Panc1 (cell line): ENCODE measurements at places on chromosomes 16 and 17.

DNA sequence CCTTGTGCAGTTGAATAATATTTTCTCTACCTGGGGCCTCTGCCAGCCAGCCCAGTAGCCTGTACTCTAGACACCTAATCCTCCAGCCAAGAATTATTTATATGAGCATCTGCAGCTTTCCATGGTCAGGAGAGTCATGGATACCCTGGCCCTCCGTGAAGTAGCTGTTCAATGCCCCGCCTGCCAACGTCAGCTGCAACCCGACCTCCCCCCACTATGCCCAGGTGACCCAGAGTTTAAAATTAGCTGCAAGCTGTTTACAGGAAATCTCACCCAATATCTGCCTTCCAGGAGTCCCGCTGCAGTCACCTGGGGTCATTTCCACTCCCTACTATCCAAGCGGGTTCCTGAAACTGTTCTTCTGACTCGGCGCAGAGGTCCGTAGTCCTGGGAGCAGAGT lies 12.3 kb downstream of the SDR42E2 start:
- H3K4me1 ChIP-seq = no peaks in the 10 kb centered on the region
- no peak overlapping the region for H3K27ac ChIP-seq
- no peaks in the 10 kb centered on the region for H3K27me3 ChIP-seq

DNA sequence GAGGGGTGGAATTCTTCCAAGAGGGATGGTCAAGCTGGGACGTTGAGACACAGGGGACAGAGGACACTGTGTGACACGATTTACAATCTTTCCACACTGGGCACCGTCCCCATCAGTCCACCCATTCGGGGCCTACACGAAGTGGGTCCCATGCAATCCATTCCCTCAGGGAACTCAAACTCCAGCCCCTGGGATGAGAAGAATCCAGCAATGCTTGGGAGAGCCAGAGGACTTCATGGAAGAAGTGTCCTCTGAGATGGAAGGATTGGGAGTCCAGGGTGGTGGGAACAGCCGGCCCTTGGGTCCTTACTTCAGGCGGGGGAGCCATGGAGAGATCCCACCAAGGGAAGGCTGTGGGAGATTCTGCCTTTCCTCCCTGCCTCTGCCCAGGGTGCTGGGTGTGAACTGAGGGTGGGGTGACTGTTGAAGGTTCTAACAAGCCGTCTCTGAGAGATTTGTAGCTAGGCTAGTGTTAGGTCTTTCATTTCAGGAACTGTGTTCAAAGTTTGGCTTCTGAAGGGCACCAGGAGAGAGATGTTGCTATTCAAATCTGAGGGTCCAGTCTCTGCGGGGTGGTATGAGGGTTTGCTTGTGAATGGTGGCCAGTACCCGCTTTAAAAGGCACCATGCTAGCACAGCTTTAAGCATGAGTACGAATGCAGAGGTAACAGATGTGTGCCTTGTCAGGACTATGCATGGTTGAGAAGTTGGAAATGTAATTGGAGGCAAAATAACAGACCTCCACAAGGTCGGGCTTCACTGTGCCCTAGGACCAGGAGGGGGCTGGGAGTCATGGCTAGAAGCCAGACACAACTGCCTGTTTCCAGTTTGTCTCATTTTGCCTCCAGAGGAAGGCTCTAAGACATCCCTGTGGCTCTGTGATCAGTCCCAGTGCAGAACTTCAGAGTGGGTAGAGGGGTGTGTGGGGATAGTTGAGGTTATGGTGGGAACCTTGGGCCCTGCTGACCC lies 1.9 kb downstream of the ATP1B2 start:
- no peaks in the 10 kb centered on the region for H3K36me3 ChIP-seq
- H3K4me1 ChIP-seq = no peaks in the 10 kb centered on the region; the same call in 1 of the 2 replicates
- H3K27me3 ChIP-seq = peaks cover 2% of the 10 kb centered on the region; the same call in 1 of the 2 replicates
- no peak overlapping the region for H3K27ac ChIP-seq
- no peak overlapping the region for H3K4me3 ChIP-seq

GRCh38 chr17:80396157-80397033 lies 18.6 kb upstream of the ENDOV start:
- H3K4me3 ChIP-seq = no peak overlapping the region
- no peak for DNase-seq
- H3K4me1 ChIP-seq = no peaks in the 10 kb centered on the region
- H3K27ac ChIP-seq = no peak overlapping the region

DNA sequence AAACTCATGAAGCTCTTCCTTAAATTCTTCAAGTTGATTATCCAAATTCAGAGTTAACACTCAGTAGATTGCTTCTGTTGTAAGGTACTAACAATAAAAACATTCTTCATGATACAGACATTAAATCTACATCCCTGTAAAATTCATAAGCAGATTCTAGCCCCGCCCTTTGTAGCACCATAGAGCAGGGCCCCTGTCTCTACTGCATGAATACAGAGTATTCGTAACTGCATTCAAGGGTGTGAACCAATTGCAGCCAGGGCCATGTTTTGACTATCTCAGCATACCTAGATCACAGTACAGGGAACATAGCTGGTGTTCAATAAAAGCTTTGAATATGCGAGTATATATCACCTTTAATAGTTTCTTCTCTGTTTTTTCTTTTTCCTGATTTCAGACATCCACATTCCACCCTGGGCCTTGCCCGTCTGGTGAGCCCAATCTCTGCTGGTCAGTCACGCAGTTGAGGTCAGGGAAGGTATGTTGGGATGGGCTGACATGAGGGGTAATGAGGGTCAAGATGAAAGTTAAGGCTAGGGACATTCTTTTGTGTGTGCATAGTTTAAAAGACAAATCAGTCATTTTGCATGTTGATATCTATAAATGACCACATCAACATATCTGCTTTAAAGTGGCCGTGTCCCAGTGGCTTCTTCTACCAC lies 33.0 kb downstream of the KCNJ16 start:
- H3K27me3 ChIP-seq = no peaks in the 10 kb centered on the region
- no peak overlapping the region for H3K27ac ChIP-seq
- H3K4me1 ChIP-seq = no peaks in the 10 kb centered on the region
- H3K36me3 ChIP-seq = no peaks in the 10 kb centered on the region
- no peak for DNase-seq

DNA sequence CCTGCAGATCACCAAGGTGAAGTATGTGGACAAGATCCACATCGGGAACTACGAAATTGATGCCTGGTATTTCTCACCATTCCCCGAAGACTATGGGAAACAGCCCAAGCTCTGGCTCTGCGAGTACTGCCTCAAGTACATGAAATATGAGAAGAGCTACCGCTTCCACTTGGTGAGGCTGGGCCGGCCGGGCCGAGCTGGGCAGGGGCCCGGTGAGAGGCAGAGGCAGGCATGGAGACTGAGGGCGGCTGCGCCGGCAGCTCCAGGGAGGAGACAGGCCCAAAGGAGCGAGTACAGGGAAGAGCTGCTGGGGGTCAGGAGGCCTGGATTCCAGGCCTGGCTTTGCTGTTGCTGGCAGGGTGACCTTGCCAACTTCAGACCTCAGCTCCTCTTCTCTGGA lies 8.3 kb downstream of the PRSS8 start:
- no peak for DNase-seq
- no peak overlapping the region for H3K27ac ChIP-seq
- no peaks in the 10 kb centered on the region for H3K27me3 ChIP-seq
- no peaks in the 10 kb centered on the region for H3K4me1 ChIP-seq
- H3K36me3 ChIP-seq = no peaks in the 10 kb centered on the region

GRCh38 chr17:864315-864714 lies 82.2 kb downstream of the MRM3 start:
- H3K4me3 ChIP-seq = no peak overlapping the region
- peaks cover 10% of the 10 kb centered on the region for H3K4me1 ChIP-seq
- H3K36me3 ChIP-seq = no peaks in the 10 kb centered on the region
- H3K27ac ChIP-seq = no peak overlapping the region
- no peak for DNase-seq

DNA sequence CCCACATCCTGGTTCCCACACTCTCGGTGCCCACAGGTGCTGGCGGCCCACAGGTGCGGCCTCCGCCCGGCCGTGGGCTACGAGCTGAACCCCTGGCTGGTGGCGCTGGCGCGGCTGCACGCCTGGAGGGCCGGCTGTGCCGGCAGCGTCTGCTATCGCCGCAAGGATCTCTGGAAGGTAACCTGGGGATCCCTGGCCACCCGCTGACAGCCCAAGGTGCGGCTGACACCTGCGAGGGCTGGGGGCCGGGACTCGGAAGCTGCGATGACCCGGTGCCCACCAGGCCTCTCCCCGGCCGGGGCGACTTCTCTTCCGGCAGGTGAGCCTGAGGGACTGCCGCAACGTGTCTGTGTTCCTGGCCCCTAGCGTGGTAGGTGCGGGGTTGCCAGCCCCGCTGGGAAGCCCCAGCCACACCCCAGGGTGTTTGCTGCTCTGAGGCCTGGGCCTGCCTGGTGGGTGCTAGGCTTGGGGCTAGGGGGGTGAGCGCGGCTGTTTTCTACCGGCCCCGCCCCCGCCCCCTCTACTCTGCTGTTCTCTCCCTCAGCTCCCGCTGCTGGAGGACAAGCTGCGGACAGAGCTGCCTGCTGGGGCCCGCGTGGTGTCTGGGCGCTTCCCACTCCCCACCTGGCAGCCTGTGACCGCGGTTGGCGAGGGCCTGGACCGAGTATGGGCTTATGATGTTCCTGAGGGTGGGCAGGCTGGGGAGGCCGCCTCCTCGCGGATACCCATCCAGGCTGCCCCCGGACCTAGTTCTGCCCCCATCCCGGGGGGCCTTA lies 1.0 kb downstream of the ANTKMT start:
- peak overlapping the region; percentile 72 for H3K27ac ChIP-seq
- no peaks in the 10 kb centered on the region for H3K27me3 ChIP-seq
- no peaks in the 10 kb centered on the region; the same call in 1 of the 2 replicates for H3K36me3 ChIP-seq
- H3K4me1 ChIP-seq = peaks cover 42% of the 10 kb centered on the region
- DNase-seq = no peak

GRCh38 chr17:58120195-58120822 lies 27.9 kb upstream of the OR4D1 start:
- no peak overlapping the region for H3K4me3 ChIP-seq
- H3K27ac ChIP-seq = no peak overlapping the region
- no peaks in the 10 kb centered on the region for H3K36me3 ChIP-seq
- H3K4me1 ChIP-seq = no peaks in the 10 kb centered on the region
- H3K27me3 ChIP-seq = peaks cover 10% of the 10 kb centered on the region
- DNase-seq = no peak

DNA sequence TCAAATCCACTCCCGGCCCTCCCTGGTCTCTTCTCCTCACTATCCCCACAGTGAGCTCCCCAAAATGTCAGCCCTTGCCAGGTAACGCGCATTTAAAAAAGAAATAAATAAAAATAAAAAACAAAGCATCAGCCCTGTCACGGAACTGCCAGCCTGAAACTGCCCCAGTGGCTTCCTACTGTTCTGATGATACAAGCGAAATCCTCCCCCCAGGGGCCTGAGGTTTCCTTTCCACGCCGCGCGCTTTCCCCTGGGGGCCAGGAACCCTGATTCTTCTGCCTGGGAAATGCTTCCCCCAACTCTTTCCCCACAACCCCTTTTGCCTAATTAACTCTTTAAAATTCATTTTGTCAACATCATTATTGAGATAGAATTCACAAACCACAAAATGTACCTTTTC lies 12.2 kb upstream of the RPH3AL start:
- no peak for DNase-seq
- no peaks in the 10 kb centered on the region for H3K27me3 ChIP-seq
- H3K27ac ChIP-seq = no peak overlapping the region
- no peaks in the 10 kb centered on the region for H3K36me3 ChIP-seq
- H3K4me3 ChIP-seq = no peak overlapping the region
- no peaks in the 10 kb centered on the region for H3K4me1 ChIP-seq

DNA sequence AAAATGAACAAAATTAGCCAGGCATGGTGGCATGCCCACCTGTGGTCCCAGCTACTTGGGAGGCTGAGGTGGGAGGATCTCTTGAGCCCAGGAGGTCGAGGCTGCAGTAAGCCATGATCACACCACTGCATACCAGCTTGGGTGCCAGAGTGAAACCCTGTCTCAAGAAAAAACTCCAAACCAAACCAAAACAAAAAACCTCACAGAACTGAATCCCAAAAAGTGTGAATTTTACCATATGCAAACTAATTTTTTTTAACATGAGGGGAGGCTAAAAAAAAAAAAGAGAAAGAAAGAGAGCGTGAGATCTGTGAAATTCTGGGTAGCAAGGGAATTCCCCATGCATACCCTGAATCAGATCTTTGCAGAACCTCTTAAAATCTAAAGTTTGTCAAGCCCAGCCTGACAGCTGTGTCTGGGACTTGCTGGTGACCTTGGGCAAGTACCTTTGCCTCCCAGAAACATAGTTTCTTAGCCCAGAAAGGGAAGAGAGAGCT lies 17.1 kb upstream of the CDH1 start:
- no peaks in the 10 kb centered on the region for H3K36me3 ChIP-seq
- no peaks in the 10 kb centered on the region for H3K27me3 ChIP-seq
- no peak for DNase-seq
- H3K4me3 ChIP-seq = no peak overlapping the region
- H3K4me1 ChIP-seq = no peaks in the 10 kb centered on the region

- H3K27ac ChIP-seq = no peak overlapping the region
- no peaks in the 10 kb centered on the region for H3K4me1 ChIP-seq
- H3K27me3 ChIP-seq = no peaks in the 10 kb centered on the region
- H3K4me3 ChIP-seq = no peak overlapping the region
- no peaks in the 10 kb centered on the region for H3K36me3 ChIP-seq
Measured at GRCh38 chr16:74438492-74438979, 17.3 kb upstream of the CLEC18B start.

- H3K27ac ChIP-seq = no peak overlapping the region
- H3K4me1 ChIP-seq = no peaks in the 10 kb centered on the region
- H3K4me3 ChIP-seq = no peak overlapping the region
- no peak for DNase-seq
- H3K36me3 ChIP-seq = no peaks in the 10 kb centered on the region
- no peaks in the 10 kb centered on the region for H3K27me3 ChIP-seq
Measured at GRCh38 chr17:46894476-46895151, 28.3 kb upstream of the GOSR2 start.

- no peak overlapping the region for H3K27ac ChIP-seq
- H3K36me3 ChIP-seq = no peaks in the 10 kb centered on the region
- H3K4me1 ChIP-seq = no peaks in the 10 kb centered on the region
Measured at GRCh38 chr16:54068212-54068611, 218.4 kb downstream of the IRX3 start.

DNA sequence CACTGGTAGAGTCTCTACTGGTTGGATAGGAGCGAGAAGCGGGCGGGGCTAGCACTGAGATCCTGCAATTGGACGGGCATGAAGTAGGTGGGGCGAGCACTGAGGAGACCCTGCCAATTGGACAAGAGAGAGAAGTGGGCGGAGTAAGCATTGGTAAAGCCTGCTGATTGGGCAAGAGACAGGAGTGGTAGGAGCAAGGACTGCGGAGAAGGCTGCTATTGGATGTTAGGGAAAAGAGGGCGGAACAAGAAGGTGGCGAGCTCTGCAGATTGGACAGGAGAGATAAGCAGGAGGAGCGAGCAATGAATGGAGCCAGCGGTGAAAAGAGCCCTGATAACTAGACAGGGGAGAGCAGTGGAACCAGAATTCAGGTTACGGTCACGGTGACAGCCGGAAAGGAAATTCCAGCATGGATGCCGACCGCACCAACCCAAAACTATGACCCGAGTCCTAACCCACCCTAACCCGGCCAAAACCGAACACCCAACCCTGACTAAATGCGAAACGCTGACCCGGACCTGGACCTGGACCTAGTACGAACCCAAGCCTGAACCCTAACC lies 4.8 kb downstream of the SCGB1C2 start:
- H3K4me3 ChIP-seq = no peak overlapping the region
- DNase-seq = no peak
- no peaks in the 10 kb centered on the region for H3K4me1 ChIP-seq
- H3K36me3 ChIP-seq = no peaks in the 10 kb centered on the region
- H3K27me3 ChIP-seq = no peaks in the 10 kb centered on the region
